Foreskin melanocyte (primary cell): ENCODE measurements at places on chromosomes 3 and 15.
A peak's percentile ranks its signal among the peaks of the same experiment; 100 is the strongest.

GRCh38 chr3:87161013-87161412, 66.1 kb upstream of the CHMP2B start:
- no peak for DNase-seq

GRCh38 chr3:172705170-172705569, 5.7 kb downstream of the NCEH1 start:
- DNase-seq, result no peak

GRCh38 chr3:116835658-116836057, 126.1 kb downstream of the TUSC7 start:
- no peak for DNase-seq

DNA sequence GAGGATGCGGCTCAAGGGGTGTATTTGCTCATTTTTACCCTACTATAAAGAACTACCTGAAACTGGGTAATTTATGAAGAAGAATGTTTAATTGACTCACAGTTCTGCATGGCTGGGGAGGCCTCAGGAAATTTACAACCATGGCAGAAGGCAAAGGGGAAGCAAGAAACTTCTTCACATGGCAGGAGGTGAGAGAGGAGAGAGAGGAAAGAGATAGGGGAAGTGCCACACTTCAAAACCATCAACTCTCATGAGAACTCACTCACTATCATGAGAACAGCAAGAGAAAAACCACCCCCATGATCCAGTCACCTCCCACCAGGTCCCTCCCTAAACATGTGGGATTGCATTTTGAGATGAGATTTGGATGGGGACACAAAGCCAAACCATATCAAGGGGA, 192.7 kb downstream of the DIPK2A start:
- DNase-seq, result no peak

GRCh38 chr3:158258619-158259018, 148.7 kb downstream of the RSRC1 start:
- no peak for DNase-seq

DNA sequence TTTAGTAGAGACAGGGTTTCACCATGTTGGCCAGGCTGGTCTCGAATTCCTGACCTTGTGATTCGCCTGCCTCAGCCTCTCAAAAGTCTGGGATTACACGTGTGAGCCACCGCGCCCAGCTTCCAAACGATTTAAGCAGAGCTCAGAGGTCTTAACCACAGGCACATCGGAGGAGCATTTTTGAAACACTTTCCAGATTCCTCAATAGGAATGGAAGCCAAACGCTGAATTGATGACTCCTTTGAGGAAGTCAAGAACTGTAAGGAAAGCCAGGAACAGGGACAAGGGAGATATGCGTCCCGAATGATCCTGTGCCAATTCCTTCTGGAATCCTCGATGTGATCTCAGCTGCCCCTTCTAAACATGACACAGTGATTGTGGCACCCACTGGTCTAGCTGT, 40.0 kb downstream of the TRH start:
- no peak for DNase-seq

GRCh38 chr15:68114356-68114755, 60.2 kb downstream of the PIAS1 start:
- no peak for DNase-seq

DNA sequence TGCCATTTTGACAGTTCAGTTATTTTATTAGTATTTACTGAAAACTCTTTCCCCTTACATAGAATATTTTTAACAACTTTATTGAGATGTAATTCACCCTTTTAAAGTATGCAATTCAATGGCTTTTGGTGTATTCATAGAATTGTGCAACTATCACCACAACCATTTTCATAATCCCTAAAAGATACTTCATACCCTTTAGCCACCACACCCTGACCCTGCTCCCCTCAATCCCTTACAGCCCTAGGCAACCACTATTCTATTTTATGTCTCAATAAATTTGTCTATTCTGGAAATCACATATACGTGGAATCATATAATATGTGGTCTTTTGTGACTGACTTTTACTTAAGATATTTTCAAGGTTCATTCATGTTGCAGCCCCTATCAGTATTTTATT, 29.7 kb downstream of the TEX9 start:
- DNase-seq, result no peak

- DNase-seq, result no peak
Observed at GRCh38 chr3:150306083-150306482, 102.0 kb upstream of the TSC22D2 start.

DNA sequence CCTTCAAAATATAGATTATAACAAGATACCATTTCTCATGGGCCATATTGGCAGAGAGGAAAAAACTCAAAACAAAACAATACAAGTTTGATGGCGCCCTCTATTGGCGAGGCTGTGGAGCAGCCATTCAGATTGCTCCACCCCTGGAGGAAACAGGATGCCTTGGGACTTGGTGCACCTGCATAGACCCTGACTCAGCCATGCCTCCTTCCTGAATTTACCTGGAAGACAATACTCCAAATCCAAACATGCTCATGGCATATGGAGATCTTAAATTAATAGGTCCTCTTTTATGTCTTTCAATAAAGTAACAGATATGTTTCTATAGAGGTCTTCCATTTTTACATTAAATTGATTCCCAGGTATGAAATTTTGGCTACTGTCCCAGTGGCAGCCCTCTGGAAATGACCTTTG, 90.0 kb downstream of the APBA2 start:
- peak; percentile 37 for DNase-seq

DNA sequence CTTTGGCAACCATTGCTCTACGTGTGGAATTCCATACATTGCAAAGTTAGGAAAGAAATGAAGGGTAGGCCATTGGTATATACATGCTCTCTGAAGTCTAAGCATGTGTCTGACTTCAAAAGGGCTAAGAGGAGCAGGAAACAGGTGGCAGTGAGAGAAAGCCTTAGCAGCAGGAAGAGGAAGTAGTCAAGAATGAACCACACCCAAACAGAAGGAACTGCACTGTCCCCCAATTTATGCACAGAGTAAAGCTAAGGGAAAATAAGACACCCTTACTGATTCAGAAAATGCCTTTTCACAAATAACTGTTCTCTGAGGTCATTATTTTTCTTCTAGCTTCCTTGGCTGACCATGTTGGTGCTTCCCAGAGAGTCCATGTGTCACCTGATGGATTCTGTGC, 575.4 kb downstream of the NTRK3 start:
- no peak for DNase-seq

GRCh38 chr3:123491966-123492587, 43.2 kb upstream of the ADCY5 start:
- DNase-seq, result no peak

DNA sequence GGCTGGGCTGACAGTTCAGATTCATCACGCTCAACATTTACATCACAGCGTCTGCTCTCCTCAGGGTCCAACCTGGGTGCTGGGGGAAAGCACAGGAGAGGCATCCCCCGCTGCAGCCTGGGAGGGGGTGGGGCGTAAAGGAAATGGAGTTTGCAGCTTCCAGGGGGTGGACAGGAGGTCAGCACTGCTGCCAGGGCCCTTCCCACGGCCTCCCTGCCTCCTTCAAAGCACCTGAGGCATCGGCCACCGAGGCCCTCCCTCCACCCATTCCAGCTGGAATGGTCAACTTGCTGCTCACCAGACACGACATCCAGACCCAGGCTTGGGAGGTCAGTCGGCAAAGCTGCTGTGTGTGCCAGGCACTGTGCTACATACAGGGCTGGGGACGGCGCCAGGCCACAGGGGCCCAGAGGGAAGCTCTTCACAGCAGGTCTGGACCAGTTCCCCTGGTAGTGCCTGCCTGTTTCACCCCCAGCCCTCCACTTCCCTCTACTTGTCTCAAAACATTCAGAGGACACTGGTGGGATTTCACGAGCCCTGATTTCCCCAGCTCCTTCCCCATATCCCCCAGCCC, 120.7 kb downstream of the ANP32A start:
- DNase-seq, result no peak

- no peak for DNase-seq
Observed at GRCh38 chr3:54628888-54629441, 298.9 kb downstream of the LRTM1 start.

GRCh38 chr3:157336252-157337009, 100.2 kb upstream of the PTX3 start:
- DNase-seq, result peak; percentile 75

DNA sequence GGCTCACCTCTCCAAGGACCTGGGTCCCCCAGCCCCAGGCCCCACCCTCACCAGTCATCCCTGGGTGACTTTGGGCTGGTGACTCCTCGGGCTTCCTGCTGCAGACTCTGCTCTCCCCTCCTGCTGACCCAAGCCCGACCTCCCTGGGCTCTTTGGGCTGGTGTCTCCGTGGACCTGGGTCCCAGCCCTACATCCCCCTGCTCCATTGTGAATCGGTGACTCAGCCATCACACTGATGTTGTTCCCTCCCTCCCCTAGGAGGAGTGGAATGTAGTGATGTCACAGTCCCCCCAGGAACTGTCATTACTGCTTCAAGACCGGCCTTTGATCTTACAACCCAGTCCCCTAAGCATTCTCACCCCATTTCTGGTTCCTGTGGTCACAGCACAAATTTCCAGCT, 83.7 kb downstream of the ADAMTS7 start:
- DNase-seq, result no peak

- no peak for DNase-seq
Observed at GRCh38 chr3:100419406-100419805, 18.1 kb downstream of the LNP1 start.

- no peak for DNase-seq
Observed at GRCh38 chr15:56767315-56767714, 34.0 kb upstream of the ZNF280D start.

- peak; percentile 97 for DNase-seq
Observed at GRCh38 chr3:149812606-149813366, at the start of gene RNF13. TSS of gene RNF13 (plus strand) at chr3:149813215. CDS start at chr3:149846027, 32,812 bp downstream.

DNA sequence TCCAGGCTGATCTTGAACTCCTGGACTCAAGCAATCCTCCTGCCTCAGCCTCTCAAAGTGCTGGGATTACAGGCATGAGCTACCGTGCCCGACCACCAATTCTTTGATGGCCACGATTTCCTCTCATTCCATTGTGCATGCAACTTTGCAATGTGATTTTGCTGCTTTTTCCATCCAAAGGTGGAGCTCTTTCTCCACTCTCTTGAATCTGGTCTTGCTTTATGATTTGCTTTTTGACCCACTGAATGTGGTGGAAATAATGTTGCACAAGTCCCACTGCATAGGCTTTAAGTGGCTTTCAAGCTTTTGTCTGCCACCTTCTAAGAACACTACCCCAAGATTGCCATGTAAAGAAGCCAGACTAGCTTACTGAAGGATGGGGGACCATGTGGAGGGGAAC, 10.6 kb downstream of the RPS27L start:
- no peak for DNase-seq

GRCh38 chr15:46496491-46497115, 861.8 kb downstream of the SQOR start:
- no peak for DNase-seq

DNA sequence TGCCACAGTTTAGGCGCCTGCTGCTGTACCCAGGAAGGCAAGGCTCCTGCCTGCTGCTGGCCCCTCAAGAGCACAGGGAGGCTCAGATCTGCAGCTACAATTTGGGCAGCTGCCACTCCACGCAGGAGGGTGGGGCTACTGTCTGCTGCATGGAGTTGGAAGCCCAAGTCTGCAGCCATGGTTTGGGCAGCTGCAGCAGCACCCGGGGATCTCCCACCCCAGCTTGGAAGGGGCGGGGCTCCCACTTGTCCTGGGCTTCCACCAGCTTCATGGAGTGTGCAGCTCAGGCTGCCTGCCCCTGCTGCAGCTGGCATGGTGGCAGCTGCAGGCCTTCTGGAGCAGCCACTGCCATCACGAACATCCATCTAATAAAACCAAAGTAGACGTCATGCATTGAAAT, 512.9 kb downstream of the PYDC2 start:
- no peak for DNase-seq

DNA sequence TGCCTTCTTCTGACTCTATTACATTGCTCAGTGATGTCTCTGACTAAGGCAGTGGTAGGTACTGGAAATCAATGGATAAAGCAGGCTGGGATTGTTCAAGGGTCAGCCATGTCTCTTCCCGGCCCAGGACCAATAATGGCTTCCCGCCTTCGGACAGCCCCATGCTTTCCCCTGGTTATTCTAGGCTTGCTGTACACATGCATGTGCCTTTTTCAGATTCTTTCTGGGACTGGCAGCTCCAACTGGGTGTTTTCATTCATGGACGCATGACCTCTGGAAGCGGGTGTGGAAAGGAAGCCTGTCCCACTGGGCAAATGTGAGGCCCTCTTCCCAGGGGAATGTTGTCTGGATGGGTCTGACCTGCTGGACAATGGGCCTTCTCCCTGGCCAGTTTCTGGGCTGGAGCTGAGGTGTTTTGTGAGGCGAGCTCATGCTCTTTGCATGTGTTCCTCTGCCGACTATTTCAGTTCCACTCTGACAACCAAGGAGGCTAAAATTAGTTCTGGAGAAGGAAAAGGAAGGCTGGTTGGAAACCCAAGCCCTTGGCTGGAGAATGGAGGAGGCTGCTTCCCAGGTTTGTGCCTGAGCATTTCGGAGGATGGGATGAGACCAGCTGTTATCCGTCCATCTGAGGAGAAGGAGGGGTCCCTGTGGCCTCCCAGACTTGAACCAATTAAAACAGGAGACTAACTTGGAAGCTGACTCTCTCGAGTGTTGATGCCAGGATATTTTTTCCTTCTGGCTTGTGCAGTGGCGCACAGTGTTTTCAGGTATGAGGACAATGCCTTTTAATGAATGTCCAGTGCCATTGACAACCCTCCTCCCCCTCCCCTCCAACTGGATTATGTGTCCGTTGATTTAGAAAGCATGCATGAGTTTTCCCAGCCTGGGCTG, 6.9 kb downstream of the ACVR2B start:
- DNase-seq, result no peak

DNA sequence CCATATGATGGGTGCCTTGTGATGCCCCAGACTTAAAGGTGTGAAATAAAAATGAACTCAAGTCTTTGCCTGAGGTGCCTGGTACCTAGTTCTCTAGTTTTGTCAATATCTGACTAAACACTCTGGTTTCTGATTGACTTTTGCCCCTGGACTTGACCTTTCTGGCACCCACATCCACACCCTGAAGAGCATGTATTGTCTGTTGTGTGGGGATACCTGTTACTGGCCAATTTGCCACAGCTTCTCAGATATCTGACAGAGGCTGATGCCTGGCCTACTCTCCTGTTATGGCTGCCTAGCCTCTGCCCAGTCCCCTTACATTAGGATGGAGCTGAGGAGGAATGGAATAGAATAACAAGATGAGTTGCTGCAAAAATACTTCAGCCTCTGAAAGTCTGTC, 3.6 kb downstream of the ZBTB38 start:
- no peak for DNase-seq

GRCh38 chr15:29736012-29736743, 86.1 kb downstream of the TJP1 start:
- no peak for DNase-seq

DNA sequence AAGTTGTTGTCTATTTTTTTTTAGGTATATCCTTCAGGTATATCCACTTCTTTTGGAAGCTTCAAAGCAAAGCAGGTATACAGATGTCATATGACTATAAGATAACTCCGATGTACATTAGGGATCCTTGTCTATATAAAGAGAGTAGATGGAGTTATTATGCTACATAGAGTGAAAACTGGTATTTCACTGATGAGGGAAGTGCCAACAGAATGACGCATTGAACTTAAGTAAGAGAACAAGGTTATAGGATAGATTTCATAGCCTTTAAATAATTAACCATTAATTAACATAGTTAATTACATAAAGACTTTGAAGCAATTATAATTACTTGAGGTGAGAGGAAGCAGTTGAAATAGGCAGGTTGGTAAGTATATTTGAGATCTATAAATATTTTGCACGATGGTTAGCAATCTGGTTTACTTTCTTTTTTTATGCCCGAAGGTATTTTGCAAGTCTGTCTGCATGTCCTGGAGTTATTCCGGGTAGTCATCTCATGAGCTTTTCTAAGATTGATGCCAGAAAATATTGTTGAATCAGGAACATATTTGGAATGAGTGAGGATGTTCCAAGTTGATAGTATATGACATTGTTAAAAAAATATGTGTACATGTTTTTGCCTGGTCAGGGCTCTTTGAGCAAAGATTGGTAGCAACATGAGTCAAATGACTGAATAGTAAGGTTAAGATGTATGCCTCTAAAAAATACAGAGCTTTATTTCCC, 299.5 kb upstream of the KCNMB2 start:
- DNase-seq, result no peak
